ENCODE measurements at places on chromosomes 1 and 21.

DNA sequence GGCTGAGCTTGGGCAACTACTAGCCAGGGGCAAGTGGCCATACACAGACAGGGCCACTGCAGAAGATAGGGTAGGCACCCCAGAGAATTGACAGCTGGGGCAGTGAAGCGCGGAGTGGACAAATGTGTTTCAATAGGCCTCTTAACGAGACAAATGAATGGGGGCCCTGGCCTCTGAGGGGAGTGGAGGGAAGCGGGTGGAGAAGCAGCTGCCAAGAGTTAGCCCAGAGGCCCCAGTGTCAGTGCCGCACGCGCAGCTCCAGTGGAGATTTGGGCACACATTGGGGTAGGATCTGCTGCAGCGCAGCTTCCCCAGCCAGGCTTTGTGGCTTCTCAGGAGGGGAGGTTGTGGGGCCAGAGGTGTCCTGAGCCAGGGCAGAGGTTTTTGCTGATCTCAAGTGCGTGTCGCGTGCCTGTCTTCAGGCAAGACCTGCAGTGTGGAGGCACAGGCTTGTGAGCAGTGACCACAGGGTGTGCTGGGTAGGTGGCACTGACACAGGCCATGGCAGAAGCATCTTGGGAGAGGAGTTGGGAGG is 16.9 kb downstream of the PTPRF start:
- DNase-seq = no peak

DNA sequence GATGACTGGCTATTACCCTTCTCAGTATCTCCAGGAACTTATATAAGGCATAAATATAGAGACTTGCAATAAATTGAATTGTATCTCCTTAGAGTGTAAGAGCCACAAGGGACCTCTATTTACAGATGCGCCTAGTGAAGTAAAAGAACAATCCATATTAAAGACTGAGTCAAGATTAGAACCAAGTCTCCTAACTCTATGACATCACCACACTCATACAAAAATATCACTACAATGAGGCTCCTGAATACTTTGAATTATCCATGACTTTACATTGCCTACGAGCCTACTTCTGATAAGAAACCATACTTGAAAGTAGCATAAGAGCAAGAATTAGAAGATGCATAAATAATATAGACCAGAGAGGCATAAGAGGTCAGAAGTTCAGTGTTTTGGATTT is 18.8 kb downstream of the DPYD start:
- DNase-seq = no peak

GRCh38 chr1:176880955-176881595 is 283.4 kb downstream of the ASTN1 start:
- peak; percentile 62 for DNase-seq

DNA sequence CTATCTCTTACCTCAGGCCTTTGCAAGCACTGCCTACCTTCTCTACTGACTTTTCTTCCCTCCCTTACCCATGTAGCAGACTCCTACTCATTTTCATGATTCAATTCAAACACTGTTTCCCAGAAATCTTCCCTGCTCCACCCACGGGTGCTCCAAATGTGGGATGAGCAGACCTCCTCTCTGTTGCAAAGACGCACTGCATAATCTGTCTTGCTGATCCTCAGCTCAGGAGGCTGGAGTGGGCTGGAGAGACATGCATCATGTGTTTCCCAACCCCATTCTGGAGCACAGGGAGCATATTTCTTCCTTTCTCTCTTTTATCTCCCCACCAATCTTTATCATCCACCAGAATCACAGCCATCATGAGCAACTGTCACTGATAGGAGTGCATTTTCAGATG is 459.9 kb upstream of the NFIA start:
- no peak for DNase-seq

DNA sequence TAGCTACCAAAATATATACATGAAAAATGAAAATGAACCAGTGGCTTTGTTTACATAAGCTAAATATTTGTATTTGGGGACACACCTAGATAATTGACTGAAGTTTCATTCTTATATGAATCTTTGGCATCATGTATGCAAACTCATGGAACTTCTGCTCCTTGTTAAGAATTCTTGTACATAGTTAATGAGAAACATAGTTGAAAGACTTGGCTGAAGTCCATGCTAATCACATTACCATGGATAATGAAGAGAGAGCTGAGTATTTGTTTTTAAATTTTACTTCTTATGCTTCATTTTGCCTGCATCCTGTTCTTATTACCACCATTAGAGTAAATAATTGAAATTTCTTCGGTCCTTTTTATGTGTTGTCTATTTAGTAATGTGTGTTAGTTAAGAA is 108.8 kb downstream of the LRRC53 start:
- no peak for DNase-seq

DNA sequence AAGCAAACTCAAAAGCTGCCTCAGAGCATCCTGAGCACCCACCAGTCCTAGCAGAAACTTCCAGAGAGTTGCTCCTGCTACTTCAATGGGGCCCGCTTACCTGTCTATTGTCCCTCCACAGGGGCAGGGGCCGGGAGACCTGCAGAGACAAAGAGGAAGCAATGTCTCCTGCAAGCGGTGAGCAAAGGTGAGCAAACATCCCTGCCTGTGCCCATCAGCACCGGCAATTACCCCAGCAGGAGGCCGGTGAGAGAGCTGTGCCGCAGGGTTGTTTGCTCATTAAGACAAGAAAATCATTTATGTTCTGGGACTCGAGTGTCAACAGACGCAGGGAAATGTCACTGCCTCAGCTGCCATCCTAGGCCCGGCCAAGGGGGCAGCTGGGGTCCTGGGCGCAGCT is 53.8 kb upstream of the TARDBP start:
- no peak for DNase-seq

DNA sequence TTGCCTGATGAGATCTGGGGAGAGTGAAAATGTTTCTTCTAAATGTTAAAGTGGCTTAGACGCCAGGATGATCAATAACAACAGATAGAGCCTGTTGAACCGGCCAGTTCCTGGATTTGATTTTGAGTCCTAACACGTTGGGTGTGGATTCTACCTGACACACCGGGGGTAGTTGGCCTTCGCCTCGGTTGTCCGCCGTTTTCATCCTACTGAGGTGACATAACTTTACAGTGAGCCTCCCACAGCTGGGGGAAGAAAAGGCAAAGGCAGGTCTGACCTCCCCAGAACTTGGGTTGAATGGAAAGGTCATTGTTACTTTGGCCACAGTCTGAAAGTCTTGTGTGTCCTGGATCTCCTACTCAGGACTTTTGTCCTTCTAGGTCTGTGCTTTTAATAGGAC is 1.1 kb downstream of the PGD start:
- no peak for DNase-seq

DNA sequence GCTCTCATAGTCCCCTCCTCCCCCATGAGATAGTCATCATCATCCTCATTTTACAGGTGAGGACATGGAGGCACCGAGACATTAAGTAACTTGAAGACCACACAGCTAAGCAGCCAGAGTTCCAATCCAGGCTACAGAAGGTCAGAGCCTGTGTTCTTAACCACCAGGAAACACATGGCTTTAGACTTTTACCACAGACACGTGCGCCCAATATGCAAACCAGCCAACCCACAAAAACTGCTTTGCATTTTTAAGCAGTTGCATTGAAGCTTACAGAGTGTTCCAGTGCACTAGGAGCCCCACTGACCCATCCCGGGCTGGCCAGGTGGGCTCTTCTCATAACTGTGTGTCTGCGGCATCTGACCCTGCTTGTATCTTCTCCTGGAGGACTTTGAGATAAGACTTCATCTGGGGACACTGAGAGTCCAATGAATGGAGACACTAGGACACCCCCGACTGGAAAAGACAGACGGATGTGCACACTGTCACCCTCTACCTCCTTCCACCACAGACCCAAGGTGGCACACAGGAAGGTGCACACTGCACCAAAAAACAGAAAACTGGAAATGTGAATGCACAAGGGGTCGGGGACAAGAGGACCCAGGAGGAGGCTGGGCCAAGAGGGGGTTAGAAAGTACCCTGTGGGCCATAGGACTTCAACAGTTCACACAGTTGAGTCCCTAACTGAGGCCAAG is 56.4 kb downstream of the ETS2 start:
- no peak for DNase-seq

DNA sequence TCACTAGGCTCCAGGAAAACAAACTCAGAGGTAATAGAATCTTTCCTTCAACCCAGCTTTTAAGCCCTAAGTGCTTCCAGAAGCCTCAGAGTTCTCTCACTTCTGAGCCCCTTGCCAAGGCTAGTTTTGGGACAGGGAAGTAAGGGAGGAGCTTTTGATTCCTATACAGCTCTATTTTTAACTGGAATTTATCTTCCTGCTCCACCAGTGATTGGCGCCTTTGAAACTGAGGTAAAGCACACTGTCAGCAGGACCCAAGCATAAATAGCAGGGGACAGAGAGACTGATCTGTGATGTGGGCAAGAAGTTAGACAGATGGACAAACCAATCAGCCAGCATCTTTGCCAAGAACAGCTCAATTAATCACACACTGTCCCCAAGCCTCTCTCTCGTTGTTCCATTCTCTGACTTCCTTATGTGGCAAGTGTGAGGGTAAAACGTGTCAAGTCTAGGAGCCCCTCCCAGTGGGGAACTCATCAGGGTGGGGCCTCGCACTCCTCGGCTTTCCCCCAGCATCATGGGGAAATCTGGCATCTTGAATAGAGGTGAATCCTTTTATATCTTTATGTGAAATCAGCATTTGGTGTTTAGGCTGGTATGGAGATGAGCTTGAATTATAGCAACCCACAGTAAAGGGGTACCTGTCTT is 40.2 kb upstream of the MPZL1 start:
- DNase-seq = no peak

- no peak for DNase-seq
These were observed 20.1 kb downstream of the HSD3B2 start for GRCh38 chr1:119435052-119435451.

GRCh38 chr1:220454155-220454777 is 73.7 kb upstream of the MARK1 start:
- DNase-seq = no peak

DNA sequence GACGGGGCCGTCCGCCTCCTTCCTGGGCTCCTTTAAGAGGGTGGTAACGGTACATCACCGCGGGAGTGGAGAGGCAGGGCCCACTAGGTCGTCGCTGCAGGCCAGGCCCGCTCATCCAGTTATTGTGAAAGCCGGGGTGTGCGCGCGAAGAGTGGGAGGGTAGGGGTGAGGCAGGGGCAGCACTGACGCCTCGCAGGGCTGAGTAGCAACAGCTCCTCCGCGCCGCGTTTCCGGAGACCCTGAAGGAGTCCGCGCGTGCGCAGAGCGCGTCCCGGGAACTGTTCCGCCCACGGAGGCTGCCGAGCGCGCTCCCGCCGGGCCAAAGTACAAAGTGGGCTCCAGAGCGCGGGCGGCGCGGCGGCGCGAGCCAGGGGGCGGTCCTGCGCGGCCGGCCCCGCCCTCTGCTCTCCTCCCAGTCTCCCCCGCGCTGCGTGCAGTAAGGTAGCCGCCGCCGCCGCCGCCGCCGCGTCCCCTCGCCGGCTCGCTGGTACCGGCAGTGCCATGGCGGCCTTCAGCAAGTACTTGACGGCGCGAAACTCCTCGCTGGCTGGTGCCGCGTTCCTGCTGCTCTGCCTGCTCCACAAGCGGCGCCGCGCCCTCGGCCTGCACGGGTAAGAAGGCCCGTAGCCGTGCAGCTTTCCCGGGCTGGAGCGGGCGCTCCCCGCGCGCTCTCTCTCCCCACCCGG is at the start of gene ABCD3:
Gene ABCD3, plus strand, starts transcription at position 412 of the 686 bp plus-strand sequence. Its CDS starts 90 bp downstream, at position 502.
- DNase-seq = peak; percentile 97

DNA sequence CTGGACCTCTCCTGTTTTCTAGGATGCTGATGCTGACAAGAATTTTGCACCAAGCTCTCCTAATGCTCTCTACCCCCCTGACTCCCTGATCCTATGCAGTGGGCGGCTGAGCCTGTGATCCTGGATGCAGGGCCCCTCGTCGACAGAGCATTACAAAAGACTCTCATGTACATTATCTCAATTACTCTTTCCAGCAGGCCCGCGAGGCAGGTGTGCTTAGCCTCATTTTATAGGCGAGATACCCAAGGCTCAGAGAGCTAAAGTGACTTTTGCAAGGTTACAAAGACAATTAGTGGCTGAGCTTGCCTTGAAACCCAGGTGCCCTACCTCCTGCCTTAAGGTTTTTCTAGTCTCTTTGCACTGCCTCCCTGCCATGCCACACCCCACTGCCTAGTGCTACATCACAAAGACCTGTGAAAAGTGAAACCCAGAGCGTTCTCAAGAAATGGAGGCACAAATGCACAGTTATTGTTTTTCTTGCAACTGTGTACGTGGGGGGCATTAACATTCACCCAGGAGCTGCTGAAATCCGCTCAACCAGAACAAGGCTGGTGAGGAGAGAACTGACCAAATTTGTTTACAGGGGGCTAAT is 10.0 kb upstream of the C8A start:
- no peak for DNase-seq

DNA sequence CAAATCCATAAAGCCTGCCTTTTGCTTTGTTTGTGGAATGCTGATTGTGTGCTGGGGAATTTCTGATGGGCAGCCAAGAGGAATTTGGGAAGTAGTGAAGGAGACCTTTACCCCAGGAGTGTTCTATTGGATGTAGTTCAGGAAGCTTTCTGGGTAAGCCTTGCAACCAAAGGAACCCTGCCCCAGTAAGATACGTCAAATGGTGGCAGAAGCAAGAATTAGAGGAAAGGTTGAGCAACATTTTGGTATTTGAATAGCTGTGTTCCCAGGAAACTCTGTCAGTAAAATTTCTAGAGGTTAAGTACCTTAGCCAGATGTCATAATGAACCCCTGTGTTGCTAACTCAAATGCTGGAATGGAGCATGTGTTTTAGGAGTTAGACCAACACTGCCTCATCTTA is 6.4 kb downstream of the MGST3 start:
- DNase-seq = no peak

GRCh38 chr1:64292399-64292798 is 89.0 kb downstream of the UBE2U start:
- DNase-seq = no peak

GRCh38 chr21:26800001-26800400 is 45.2 kb downstream of the ADAMTS1 start:
- DNase-seq = no peak

DNA sequence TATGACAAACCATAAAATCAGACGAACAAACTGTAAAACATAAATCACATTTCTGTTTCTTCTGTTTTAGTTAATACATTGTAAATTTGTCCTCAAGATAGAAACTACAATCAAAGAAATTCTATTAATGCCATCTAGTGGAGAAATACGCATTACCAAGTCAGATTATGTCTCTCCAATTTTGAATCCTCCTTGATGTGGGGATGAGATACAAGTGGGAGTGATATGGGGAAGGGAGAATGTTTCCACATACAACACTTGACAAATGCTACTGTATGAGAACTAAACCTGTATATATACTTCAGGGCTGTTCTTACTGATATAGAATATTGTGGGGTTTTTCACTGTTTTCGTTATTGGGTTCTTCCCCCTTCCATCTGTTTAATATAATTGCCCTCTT is 2.6 kb downstream of the HFM1 start:
- no peak for DNase-seq

- DNase-seq = peak; percentile 34
These were observed 548 bp upstream of the CDC20 start for GRCh38 chr1:43358121-43358745.

DNA sequence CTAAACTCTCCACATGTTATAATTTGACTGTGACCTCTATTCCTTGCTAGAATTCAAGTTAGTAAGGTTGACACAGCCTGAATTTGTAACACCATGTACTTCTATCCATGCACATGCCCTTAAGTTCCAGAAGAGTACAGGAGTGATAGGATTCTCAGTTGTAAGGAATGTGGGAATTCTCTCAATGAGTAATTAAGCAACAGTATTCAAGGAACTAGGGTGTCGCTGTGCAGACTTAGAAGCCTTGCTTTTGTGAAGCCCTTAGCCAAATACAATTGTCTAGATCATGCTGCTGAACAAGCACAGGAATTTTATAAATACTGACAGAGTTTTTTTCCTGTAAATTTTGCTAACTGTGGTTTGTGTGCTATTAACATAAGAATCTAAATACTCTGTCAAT is 276.3 kb upstream of the PTBP2 start:
- DNase-seq = no peak

Data from stimulated activated CD4-positive, alpha-beta T cell treated with anti-CD3 and anti-CD28 coated beads, Interleukin-15, amount 100 ng/mL, for 24 hours (primary cell).